ENCODE measurements at places on chromosomes 5 and 9.

GRCh38 chr5:179816401-179816795 is 4.3 kb upstream of the SQSTM1 start:
- DNase-seq = no peak

DNA sequence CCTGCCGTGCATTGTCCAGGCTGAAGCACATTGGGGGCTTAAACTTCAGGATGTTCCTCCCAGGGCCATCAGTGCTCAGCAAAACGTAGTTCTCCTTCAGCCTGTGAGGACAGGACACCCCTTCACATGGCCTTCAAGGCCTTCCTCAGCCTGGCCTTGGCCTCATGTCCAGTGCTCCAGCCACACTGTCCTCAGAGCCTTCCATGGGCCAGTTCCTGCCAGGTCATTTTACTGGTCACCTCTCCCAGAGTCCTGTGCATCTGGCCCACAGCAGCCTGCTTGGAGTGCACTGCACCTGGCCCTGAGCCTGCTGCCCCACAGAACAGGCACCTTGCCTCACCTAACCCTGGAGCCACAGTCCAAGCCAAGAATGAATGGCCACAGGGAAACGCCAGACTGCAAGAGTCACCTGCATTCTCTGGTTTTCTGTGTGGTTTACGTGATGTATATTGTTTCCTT is 8.7 kb downstream of the HNRNPAB start:
- DNase-seq = no peak

GRCh38 chr5:135703016-135703550 is 124.3 kb upstream of the CXCL14 start:
- DNase-seq = no peak

DNA sequence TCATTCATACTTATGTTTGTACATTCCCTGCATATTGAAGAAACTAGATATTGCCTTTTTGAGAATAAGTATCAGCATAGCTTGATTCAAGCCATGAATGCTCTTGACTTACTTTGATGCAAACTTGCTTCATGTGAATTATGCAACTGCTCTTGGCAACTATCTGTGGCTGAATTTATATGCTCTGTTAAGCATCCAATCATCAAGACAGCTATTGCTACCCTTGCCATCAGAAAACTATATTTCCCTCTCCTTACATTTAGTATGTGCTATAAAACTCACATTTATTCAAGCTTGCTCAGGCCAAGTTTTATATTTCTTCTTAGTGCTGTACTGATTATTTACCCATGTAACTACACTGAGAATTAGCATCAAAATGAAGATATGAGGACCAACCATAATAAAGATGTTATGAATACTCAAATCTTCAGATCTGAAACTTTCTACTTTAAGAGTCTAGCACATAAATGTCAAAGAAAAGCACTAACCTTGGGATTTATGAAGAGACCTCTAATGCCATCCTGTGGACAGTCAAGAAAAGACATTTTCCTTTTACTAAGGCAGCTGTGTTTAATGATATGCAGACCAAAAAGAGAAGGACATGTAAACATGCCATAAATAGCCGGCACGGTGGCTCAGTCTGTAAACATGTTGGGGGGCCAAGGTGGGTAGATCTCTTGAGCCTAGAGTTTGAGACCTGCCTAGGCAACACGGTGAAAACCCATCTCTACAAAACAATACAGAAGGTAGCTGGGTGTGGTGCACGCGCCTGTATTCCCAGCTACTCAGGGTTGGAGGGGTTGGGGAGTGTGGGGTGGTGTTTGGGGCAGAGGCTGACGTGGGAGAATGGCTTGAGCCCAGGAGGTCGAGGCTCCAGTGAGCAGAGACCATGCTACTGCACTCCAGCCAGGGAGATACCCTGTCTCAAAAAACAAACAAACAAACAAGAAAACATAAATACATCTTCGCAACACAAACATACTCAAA is 267.0 kb upstream of the TYRP1 start:
- DNase-seq = no peak

GRCh38 chr9:109248133-109248581 is 72.7 kb downstream of the EPB41L4B start:
- DNase-seq = no peak

GRCh38 chr5:151451626-151452520 is 4.5 kb downstream of the SLC36A1 start:
- no peak for DNase-seq

DNA sequence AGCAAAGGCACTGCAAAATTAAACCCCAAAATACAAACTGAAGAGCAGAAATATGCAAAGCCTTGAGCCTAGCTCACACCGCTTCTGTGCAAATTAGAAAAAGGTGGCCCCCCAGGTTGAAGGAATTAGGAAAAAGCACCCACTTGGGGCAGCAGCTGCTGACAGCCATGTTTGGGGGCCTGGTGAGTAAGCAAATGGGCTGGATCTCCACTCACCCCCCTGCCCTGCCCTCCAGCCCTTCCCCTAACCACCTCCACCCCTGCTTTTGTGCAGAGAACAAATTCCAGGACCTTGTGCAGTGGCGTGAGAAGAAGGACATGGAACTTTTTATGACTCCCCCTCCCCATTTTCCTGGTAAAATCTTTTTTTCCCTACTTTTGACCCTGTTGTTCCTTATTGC is 92.0 kb upstream of the DNAH5 start:
- DNase-seq = no peak

- DNase-seq = no peak
Measured at GRCh38 chr5:56496581-56497063, 263.5 kb upstream of the ANKRD55 start.

- no peak for DNase-seq
Measured at GRCh38 chr5:151617841-151618710, 26.9 kb upstream of the FAT2 start.

- DNase-seq = no peak
Measured at GRCh38 chr9:136655536-136656182, 7.1 kb upstream of the EGFL7 start.

DNA sequence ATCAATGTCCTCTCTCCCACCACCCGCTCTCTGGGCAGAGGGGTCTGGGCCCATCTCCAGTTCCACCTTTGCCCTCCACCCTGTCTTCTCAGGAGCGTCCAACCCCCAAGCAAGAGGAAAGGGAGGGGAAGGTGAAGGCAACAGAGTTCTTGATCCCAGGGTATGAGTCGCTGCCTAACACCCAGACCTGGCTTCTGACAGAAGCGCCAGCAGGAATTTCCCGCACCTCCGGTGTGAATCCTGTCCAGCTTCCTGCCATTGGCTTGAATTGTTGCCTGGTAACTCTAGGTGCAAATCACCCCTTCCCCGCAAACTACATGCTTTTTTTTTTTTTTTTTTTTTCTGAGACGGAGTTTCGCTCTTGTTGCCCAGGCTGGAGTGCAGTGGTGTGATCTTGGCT is 84.2 kb upstream of the IER5L start:
- DNase-seq = no peak

- DNase-seq = no peak
Measured at GRCh38 chr9:136046554-136046920, 48.6 kb downstream of the NACC2 start.

GRCh38 chr9:84512493-84512892 is 157.0 kb upstream of the NTRK2 start:
- no peak for DNase-seq

GRCh38 chr5:39240750-39241149 is 21.4 kb upstream of the FYB1 start:
- DNase-seq = no peak

DNA sequence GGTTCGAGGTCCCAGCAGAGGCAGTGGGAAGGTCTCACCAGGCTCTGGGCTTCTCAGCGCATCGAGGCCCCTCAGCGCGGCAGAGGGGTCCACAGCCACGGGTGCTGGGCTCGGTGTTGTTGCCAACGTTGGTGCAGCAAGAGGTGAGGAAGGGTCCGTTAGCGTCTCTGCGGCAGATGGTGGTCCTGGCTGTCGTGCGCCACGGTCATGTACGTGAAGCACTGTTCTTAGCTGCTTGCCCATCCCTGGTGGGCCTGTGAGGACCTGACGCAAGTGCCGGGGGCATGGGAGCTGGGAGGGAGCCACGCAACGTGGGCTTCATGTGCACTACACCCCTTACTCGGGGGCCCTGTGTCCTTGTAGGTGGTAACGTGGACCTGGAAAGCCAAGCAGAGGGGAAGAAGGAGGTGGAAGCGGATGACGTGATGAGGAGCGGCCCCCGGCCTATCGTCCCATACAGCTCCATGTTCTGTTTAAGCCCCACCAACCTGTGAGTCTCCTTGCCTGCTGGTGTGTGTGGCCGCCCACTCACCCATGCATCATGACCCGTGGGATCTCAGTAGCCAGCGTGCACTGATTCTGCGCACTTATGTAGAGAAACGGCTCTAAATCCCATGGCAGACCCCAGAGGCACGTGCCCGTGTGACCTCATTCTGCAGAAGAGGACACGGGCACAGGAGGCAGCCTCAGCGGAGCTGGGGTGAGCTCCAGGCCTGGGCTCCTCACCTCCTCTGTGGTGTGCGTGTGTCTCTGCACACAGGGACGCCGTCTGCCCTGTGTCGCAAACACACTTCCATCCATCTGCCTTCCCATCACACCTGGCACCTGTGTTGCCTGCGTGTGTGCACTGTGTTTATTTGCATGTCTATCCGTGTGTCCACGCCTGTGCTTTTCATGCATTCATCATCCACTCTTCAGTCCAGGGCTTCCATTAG is 166.1 kb downstream of the CACNA1B start:
- no peak for DNase-seq

DNA sequence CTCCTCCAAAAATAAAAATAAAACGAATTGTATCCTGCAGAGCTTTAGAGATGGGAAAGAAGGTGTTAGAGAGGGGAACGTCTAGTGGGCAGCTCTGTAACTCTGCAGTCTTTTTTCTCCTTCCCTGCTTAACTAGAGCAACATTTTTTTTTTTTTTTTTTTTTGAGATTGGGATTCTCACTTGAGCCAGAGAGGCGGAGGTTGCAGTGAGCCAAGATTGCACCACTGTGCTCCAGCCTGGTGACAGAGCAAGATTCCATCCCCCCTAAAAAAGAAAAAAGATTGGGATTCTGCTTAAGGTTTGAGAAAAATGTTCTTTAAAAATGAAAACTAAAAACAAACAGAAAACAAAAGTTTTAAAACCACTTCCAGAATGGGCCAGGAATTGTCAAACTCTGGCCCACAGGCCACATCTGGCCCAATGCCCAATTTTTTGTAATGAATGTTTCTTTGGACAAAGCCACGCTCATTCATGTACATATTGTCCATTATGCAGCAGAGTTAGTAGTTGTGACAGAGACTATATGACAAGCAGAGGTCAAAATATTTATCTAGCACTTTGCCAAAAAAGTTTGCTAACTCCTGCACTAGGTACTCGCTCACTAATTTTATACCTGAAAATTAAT is 98.5 kb downstream of the ZCCHC7 start:
- DNase-seq = no peak

GRCh38 chr9:112532427-112532826 is 45.8 kb downstream of the KIAA1958 start:
- no peak for DNase-seq

DNA sequence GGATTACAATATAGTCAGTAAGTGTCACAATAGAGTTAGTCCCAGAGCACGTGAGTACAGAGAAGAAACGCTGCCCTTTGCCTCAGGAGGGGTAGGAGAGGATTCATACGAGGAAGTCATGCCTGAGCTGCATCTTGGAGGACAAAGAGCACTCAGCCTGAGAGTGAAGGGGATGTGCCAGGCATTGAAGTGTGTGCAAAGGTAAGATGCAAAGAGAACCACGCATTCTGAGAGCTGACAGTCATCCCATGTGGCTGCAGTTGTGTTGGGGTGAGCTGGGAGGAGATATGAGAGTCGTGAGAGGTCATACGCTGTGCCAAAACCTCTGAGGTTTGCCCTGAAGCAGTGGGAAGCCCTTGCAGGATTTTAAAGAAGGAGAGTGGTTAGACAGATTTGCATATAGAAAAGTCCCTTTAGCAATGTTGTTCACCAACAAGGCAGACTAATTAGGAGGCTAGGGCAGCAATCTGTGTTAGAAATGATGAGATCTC is 97.5 kb downstream of the PIP5K1B start:
- no peak for DNase-seq

GRCh38 chr9:37806271-37806670 is 5.7 kb downstream of the DCAF10 start:
- DNase-seq = no peak

GRCh38 chr5:68129364-68129763 is 86.2 kb upstream of the PIK3R1 start:
- DNase-seq = no peak

DNA sequence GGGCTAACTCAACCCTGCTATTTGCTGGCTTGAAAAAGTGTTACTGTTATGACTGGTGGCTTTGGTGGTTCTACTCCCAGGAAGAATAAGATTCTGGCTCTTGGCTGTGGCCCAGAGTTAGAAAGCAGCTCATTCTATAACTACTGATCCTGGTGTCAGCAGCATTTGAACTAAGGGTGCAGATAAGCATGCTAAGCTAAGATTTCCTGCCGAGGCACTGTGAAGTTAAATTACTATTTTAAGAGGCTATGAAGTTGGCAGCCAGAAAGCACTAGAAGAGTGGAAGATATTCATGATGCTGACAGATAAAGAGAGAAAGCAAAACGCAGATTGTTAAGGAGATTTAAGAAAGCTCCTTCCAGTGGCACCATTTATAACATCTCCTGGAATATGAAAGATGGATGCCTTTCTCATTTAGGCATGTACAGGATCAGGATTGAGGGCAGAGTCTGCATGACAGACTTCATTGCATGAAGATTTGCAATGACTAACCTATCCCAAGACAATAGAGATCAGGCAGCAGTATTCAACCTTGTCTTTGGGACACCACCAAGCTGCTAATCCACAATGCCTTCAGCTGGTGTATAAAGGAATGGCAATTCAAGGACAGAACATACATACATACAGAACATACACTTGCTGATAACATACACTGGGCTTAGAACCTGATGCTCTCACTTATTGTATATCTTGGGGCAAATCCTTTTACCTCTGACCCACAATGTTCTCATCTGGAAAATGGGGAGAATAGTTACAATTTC is 11.7 kb downstream of the BRINP1 start:
- no peak for DNase-seq

GRCh38 chr9:19188771-19189170 is 41.7 kb upstream of the DENND4C start:
- no peak for DNase-seq

DNA sequence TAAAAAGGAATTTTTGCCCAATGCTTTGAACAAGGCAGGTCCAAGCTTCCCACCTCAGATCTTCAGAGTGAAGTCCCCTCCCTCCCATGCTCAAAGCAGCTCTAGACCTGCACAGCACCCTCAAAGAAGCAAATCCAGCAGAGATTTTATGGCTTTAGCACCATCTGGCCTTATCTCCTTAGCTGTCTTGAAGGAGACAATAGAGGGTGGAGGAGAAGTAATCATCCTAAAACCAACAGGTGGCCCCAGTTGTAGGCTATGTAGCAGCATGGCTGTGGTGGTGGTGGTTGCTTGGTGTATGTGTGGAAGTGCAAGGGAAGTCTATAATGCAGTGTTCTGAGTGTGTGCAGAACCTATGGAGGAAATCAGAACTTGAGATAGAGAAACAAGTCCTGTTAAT is 140.1 kb downstream of the GRIA1 start:
- DNase-seq = no peak

- DNase-seq = no peak
Measured at GRCh38 chr5:107474716-107475489, 195.8 kb downstream of the EFNA5 start.

GRCh38 chr5:173786286-173787187 is 101.6 kb upstream of the CPEB4 start:
- DNase-seq = no peak

All from activated CD4-positive, alpha-beta T cell treated with anti-CD3 and anti-CD28 coated beads for 24 hours (primary cell).